ENCODE measurements at places on chromosomes 7 and 10.

DNA sequence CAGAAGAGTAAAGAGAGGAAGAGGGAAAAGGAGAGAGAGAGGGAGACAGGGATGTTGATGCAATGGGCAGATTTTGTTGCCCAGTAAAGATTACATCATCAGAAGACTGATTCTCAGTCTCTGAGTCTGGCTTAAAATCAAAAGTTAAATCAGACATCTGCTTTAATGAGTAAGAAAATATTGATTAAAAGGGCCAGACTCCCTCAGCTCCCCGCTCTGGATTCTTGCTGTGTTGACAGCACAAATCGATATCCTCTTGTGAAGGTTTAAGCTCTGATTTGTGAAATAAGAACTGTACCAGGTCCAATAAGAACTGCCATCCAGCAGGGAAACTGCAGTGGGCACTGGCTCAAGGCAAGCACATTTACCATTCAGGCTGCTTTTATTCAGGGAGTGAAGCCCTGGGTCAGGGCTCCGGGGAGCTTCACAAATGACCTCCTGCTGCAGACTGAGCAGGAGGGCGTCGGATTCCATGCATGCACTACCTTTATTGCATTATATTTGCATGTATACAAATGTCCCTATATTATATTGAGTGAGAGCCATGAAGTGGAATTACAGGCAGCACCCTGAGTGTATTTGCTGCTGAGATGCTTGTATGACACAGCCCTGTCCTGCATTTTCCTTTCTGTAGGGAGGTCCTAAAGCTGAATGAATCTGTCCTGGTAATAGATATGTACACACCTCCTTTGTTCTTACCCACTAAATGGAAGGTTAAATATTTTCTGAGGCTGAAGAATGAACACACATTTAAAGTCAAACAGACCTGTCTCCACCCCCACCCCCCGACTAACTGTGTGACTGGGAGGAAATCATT lies 401.5 kb downstream of the REEP3 start:
- no peak for DNase-seq

GRCh38 chr10:20065814-20066213 lies 249.6 kb downstream of the PLXDC2 start:
- DNase-seq: no peak

GRCh38 chr7:127738859-127739258 lies 86.9 kb downstream of the SND1 start:
- no peak for DNase-seq

- DNase-seq: no peak
Observed at GRCh38 chr10:110093722-110094121, 85.9 kb downstream of the ADD3 start.

- no peak for DNase-seq
Observed at GRCh38 chr10:132634241-132634946, 96.8 kb downstream of the INPP5A start.

DNA sequence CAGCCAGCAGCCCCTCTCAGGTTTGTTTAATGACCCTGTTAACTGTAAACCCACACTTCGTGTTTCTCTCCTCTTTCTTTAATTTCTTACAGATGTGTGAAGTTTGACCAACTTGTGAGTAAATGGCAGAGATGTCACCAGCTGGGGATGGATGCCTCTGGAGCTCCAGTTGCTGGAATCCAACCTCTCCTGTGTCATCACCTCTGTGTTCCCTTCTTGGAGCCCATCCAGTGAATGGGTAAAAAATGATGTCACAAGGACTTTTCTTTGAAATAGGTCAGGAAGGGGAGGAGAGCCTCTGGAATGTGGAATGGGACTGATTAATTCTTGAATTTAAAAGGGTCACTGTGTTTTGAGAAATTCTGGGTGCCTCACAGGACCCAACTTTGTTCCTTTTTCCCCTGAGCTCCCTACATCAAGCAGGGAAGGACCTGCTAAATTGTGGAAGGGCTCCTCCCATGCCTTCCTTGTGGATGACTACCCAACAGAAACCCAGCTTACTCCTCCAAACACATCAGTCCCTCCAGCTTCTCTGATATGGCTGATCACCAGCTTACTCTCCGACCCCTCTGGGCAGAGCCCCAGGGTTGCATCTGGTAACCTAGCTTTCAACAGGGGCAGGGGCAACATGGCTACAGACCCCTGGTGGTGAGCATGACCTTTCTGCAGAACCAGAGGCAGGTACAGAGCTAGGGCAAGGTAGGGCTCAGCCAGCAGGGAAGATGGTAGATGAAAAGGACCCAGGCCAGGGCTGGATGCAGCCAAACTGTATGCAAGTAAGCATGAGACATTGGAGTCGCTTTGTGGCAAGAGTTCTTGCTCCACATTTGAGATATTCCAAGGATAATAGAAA lies 67.5 kb downstream of the STRA8 start:
- DNase-seq: no peak

DNA sequence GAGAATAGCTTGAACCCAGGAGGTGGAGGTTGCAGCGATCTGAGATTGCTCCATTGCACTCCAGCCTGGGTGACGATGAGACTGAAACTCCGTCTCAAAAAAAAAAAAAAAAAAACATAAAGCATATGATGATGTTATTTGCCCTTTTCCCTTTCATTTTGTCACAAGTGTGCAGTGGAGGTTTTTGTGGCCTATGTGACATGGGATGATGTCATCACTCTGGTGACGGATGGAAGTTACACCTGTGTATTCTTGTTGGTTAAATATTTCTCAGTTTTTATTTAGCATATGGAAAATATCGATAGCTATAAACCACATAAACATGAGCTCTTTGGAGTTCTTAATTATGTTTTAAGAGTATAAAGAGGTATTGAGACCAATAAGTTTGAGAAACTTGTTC lies 71.8 kb upstream of the EMX2 start:
- DNase-seq: no peak

- DNase-seq: no peak
Observed at GRCh38 chr7:99667179-99667578, 12.6 kb downstream of the CYP3A5 start.

GRCh38 chr7:40244226-40244625 lies 109.4 kb downstream of the SUGCT start:
- no peak for DNase-seq

GRCh38 chr10:77192402-77192801 lies 445.2 kb downstream of the KCNMA1 start:
- no peak for DNase-seq

DNA sequence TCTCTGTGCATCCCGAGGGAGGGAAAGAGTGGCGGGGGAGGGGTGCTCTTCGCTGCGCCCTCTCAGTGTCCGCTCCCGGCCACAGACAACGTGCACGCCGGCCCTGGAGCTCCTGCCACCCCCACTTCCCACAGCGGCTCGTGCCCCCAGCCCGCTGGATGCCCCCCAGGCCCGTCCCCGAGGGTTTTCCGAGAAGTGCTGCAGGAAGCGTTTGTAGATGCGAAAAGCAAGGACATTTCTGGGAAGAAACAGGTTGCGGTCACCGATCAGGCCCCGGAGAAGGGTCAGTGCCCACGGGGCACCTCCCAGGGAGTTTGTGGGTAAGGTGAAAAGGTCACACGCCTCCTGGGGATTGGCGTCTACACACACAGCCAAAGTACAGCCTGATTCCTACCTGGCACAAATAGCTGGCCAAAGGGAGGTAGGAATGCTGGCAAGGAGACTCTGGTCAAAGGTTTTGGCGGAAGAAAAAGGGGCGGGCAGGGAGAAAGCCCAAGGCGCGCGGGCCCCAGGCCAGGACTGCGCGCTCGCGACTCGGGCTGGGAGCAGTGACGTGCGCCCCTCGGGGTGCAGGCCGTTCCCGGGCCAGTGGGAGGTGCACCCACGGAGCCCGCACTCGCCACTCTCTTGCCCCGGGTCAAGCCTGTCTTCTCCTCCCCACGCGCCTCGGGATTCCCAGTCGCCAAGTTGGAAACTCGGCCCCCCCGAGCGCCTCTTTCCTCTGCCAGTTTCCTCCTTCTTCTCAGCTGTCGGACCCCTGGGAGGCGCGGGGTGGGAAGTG lies 1.5 kb upstream of the NRP1 start:
- no peak for DNase-seq

GRCh38 chr7:76254781-76255180 lies 47.7 kb upstream of the HSPB1 start:
- DNase-seq: no peak

DNA sequence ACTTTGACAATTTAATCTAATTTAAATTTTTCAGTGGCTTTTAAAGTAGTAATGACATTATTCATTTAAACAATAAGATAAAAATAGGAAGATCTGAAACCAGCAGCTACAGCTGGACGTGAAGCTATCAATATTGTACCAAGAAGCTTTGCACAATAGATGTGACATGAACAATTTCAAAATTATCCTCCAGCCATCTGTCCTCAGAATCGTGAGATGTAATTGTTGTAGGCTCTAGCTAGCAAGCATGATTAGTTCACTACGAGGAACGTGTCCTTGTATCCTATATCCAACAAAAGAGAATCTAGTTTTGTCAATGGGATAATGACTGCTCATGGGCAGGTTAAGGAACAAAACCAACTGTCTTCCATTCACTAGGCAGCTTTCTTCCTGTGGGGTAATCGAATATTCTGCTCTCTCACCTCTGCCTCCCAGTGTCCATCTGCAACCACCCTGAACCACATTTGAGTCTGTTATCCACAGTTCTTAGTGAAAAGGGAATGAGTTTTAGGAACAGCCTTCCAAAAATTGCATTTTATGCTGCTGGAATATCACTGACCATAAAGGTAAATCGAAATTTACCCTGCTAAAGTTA lies 247.3 kb downstream of the PARD3 start:
- DNase-seq: no peak

DNA sequence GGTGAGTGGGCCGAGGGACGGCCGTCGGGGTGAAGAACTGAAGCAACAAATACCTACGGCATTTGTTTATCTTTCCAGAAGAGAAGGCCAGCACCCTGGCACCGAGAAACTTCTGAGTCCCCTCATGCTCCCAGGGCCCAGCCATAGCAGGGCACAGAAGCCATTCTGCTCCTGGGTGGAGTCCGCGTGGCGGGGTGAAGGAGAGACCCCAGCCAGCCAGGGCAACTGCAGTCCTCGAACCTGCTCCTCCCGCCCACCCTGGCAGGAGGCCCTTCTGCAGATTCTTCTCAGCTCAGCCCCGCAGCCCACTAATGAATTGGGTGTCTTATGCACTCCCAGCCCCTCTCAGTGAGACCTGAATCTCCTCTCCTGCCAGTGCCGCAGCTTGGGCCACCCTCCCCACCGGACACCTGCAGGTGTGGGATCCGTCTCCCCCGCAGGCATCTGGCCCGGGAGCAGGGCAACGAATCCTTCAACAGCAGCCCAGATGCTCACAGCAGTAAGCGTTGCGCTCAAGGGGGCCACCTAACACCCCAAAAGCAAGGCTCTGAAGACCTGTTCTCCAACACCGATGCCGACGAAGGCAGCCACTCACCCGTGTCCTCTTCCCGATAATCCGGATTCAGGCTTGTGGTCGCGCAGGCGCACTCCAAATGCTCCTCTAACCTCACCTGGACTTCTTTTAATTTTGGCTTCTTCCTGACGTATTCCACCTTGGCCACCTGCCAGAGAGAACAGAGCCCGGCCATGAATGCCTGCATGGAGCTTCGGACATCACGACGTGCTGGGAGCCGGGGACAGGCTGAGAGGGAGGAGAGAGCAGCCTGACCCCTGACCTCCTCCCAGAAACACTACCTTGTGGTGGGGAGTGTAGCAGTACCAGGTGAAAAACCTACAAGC lies 18.9 kb downstream of the PDGFA start:
- DNase-seq: no peak

GRCh38 chr7:48251766-48252165 lies 80.5 kb downstream of the ABCA13 start:
- no peak for DNase-seq

DNA sequence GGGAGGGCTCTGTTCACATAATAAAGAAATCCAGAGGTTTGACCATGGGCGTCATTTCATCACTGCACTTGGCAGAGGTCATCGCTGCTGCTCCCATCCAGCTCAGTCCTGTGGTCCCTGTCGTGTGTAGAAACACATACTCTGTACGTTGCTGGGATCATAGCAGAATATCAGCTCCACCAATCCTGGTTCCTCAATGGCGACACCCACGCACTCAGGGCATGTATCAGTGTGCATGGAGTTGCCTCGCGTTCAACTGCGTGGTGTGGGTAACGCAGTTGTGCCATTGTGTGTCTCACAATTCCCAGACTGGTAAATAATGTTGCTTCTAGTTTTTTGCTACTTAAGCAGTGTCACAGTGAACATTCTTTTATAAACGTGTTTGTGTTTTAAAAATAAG lies 111.1 kb downstream of the LHPP start:
- DNase-seq: no peak

- DNase-seq: no peak
Observed at GRCh38 chr10:87712913-87713616, 53.4 kb downstream of the PAPSS2 start.

- DNase-seq: no peak
Observed at GRCh38 chr7:135232720-135233119, 918 bp upstream of the STRA8 start.

Data from natural killer cell (primary cell).